ENCODE measurements at places on chromosomes 16 and 17. TPM values are rescaled to one million over a fixed set of nuclear protein-coding genes. Genes with fewer than 3 reads are reported as not detected.

C17orf50 gene
- 0.42 TPM for total RNA-seq

NGFR gene
- 0.96 TPM for total RNA-seq

CSF3 gene
- 0.26 TPM for total RNA-seq

DCTPP1 gene
- total RNA-seq, result 141 TPM

GNG13 gene
- not detected for total RNA-seq

KRT28 gene
- total RNA-seq, result not detected

OSBPL7 gene
- 9.4 TPM for total RNA-seq

IRX5 gene
- total RNA-seq, result 1.7 TPM

TEKT3 gene
- not detected for total RNA-seq

SBK1 gene
- 0.38 TPM for total RNA-seq

NTN3 gene
- total RNA-seq, result not detected

KRTAP4-2 gene
- total RNA-seq, result not detected

PMFBP1 gene
- 0.19 TPM for total RNA-seq

HNF1B gene
- total RNA-seq, result 30.4 TPM

NPTX1 gene
- total RNA-seq, result 85.9 TPM

BCO1 gene
- 1.5 TPM for total RNA-seq

ITGAL gene
- total RNA-seq, result 0.08 TPM

KRT27 gene
- total RNA-seq, result not detected

NEUROD2 gene
- not detected for total RNA-seq

WFDC1 gene
- total RNA-seq, result not detected

PDE6G gene
- total RNA-seq, result 2.5 TPM

OR4D1 gene
- 0.03 TPM for total RNA-seq

TBC1D3G gene
- not detected for total RNA-seq

COPZ2 gene
- total RNA-seq, result 17.5 TPM

SEPTIN12 gene
- not detected for total RNA-seq

TOP2A gene
- 217 TPM for total RNA-seq

KRTAP4-6 gene
- not detected for total RNA-seq

TP53TG3C gene
- total RNA-seq, result 0.11 TPM

NECAB2 gene
- total RNA-seq, result 3.0 TPM

CSH1 gene
- total RNA-seq, result not detected

ZDHHC1 gene
- 5.8 TPM for total RNA-seq

STRADA gene
- 25.8 TPM for total RNA-seq

Measured in A549 treated with CpdA at 1 μM for 4 hours (cell line).